ENCODE measurements at places on chromosomes 13 and 19. TPM values are rescaled to one million over a fixed set of nuclear protein-coding genes. Genes with fewer than 3 reads are reported as not detected.

GRCh38 chr19:41928221-41928683 is at the start of gene ERFL:
Gene ERFL, minus strand, starts transcription at chr19:41928449. Its CDS starts 15,530 bp downstream, at chr19:41912919.
- no peak for DNase-seq

- DNase-seq = no peak
Observed at GRCh38 chr13:81498969-81499368, 1158.0 kb upstream of the SPRY2 start.

DNA sequence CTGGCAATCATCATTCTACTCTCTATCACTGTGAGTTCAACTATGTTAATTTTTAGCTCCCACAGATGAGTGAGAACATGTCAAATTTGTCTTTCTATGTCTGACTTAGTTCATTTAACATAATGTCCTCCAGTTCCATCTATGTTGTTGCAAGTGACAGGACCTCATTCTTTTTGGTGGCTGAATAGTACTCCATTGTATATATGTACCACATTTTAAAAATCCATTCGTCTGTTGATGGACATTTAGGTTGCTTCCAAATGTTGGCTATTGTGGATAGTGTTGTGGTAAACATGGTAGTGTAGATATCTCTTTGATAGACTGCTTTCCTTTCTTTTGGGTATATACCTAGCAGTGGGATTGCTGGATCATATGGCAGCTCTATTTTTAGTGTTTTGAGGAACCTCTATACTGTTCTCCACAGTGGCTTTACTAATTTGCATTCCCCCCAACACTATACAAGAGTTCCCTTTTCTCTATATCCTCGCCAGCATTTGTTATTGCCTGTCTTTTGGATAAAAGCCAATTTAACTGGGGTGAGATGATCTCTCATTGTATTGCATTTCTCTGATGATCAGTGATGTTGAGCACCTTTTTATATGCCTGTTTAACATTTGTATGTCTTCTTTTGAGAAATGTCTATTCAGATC is 124.1 kb downstream of the PCCA start:
- no peak for DNase-seq

GRCh38 chr13:33347861-33348260 is 62.3 kb upstream of the STARD13 start:
- no peak for DNase-seq

- no peak for DNase-seq
Observed at GRCh38 chr13:51068501-51068900, 42.6 kb downstream of the C13orf42 start.

- no peak for DNase-seq
Observed at GRCh38 chr13:67792151-67792676, 562.1 kb upstream of the PCDH9 start.

GRCh38 chr13:41370736-41371135 is 59.7 kb downstream of the NAA16 start:
- no peak for DNase-seq

GRCh38 chr13:77048681-77049080 is 21.7 kb upstream of the FBXL3 start:
- no peak for DNase-seq

- DNase-seq = no peak
Observed at GRCh38 chr13:20814224-20814910, 40.6 kb upstream of the EEF1AKMT1 start.

DNA sequence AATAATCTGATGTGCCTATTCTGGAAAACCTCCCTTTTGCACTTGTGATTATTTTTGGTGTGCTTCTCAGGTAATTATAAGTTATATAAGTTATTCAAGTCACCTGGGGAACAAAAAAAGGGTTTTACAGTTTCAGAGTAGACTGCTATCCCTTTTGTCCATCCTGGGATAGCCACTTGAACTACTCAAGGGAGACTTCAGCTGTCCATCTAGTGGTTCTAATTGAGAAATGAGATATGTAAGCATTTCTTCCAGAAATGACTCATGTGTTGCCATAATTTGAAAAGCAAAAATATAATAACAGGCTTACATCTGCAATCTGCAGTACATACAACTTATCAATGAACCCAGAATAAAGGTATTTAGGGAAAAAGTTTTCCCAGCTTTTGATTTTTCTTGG is 20.4 kb downstream of the UBL3 start:
- no peak for DNase-seq

GRCh38 chr13:39110518-39111097 is 72.4 kb downstream of the NHLRC3 start:
- DNase-seq = no peak

GRCh38 chr19:15452111-15453047 is 2.6 kb upstream of the WIZ start:
- DNase-seq = peak; percentile 91

DNA sequence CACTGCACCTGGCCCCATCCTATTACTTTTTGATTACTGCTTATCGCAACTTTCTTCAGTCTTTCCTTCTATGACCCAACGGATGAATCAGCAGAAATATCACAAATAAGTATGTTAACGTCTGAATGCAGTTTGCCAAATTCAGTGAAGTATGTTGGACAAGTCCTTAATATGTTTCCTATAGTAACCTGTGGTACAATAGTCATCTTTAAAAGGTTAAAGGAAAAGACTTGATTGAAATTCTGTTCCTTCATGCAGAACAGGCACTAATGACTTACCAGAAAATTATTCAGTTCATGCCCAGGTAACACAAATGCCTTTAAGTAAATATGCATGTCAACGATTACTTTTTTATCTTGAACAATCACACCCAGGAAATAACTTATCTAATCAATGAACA is 242.6 kb downstream of the KCTD12 start:
- no peak for DNase-seq

DNA sequence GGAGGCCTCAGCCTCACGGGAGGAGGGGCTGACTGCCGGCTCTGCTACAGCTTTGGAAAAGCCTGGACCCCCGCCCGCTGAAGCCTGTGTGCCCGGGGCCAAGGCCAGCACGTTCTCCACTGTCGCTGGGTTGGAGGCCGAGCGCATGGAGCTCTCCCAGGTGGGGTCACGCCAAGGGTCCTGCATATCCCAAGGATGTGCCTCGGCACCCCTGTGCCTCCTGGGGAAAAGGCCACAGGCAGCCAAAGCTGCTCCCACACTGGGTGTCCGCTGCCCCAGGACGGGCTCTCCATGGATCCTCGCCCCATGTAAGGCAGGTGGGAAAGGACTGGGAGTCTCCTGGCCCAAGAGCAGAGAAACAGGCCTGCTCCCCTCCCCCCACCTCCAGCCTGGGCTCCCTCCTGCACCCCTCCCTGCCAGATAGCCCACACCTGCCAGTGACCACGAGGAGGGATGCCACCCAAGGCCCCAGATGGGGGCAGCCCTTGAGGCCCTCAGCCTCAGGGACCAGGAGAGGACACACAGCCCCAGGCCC is 64.0 kb downstream of the MLLT1 start:
- DNase-seq = no peak

GRCh38 chr19:2302319-2303210 is 5.4 kb downstream of the LINGO3 start:
- DNase-seq = peak; percentile 50

GRCh38 chr19:38290631-38291147 is 13.4 kb upstream of the C19orf33 start:
- DNase-seq = no peak

DNA sequence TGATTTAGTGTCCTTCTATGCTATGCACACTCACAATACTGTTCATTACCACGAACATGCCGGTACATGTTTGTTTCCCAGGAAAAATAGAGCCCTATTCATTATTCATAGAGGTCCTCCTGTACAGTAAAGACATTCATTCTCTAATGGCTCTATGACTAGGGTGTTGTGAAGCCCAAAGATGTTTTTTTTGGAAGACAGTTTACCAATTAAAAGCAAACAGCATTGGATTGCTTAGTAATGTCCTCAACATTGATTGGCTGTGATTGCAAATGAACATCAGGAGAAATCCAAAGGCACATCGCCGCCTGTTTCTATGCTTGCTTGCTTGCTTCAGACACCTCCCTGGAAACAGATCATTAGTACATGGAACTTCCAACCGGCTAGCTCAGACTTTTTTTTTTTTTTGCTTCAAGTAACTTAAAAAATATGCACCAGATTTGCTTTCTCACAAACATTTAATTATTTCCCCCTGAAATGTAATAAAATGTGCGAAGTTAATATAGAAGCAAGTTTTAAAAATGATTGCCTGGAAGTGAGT is 8.8 kb upstream of the GPC6 start:
- no peak for DNase-seq

DNA sequence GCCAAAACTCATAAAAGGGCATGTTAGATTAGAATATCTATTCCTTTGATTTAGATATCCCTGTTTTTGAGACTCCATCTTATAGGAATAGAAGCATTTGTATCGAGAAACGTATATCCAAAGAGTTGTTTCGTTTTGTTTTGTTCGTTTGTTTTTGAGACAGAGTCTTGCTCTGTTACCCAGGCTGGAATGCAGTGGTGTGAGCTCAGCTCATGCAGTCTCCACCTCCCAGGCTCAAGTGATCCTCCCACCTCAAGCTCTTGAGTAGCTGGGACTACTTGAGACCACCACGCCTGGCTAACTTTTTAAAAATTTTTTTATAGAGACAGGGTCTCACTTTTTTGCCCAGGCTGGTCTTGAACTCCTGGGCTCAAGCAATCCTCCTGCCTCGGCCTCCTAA is 26.6 kb upstream of the ZMYM5 start:
- no peak for DNase-seq

- DNase-seq = no peak
Observed at GRCh38 chr19:990119-990571, 6.0 kb downstream of the WDR18 start.

GRCh38 chr19:28718909-28719308 is 494.0 kb downstream of the UQCRFS1 start:
- DNase-seq = no peak

- DNase-seq = no peak
Observed at GRCh38 chr13:60355056-60355455, 42.0 kb upstream of the TDRD3 start.

DNA sequence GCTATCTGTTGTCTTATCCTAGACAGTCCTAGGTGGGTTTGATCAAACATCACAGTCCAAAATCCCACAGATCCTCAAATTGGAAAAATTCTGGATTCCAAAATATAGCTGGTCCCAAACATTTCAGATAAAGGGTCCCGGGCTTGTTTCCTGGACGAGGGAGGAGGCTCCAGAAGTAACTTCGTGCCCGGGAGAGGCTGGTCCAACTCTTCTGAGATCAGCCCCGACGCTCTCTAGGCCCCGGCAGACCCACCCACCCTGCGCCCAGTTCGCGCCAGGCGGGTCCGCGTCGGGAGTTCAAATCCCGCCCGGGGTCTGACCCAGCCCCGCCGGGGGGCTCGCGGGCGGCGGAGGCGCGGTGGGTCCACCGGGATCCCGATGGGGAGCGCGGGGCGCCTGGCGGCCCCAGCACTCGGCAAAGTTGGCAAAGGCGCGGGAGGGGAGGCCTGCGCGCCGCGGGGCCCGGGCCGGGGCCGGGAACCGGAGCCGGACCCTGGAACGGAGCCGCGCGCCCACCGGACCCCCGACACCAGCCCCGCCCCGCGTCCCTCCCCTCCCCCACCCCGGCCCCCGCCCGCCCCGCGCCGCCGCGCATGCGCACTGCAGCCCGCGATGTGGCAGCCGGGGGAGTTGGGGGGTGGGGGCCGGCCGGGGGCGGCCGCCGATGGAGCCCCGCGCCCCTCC is 513 bp downstream of the MIER2 start:
- DNase-seq = peak; percentile 52

- peak; percentile 27 for DNase-seq
Observed at GRCh38 chr13:109764470-109765291, 21.7 kb downstream of the IRS2 start.

DNA sequence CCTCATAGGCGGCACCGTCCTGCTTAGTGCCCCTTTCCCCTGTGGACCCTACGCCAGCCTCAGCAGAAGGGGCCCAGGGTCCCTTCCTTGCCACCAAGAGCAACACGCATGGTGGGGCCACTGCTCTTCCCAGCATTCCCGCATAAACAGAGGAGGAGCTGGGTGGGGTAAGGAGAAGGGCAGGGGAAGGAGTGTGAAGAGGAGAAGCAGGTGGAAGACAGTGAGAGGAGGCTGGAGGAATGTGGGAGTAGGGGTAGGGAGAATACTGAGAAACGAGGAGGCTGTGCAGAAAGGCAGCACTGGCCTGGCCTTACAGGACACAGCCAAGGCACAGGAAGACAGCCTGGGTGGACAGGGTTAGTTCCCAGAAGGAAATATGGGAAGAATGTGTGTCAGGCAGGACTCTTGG is 43.9 kb downstream of the ZNF331 start:
- no peak for DNase-seq

- no peak for DNase-seq
Observed at GRCh38 chr19:36962346-36962745, 46.2 kb downstream of the ZNF568 start.

- no peak for DNase-seq
Observed at GRCh38 chr13:88461272-88462009, 790.3 kb downstream of the SLITRK5 start.

DNA sequence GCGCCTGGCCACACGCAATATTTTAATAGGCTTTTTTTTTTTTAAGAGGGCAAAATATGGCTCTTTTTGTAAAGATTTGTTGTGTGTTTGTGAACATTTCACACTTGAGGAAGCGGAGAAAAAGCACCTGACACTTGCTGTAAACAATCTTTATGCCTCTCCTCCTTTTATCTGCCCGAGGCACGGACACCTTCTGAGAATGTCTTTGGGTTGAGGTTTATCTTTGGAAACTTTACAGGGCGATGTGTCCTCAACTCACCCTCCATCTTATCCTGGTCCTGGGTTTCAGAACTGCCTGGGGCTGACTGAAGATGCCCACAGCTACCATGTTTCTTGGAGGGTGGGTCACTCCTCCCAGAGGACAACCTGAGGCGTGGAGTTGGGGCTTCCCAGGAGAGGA is 44.0 kb downstream of the ZNF627 start:
- no peak for DNase-seq

DNA sequence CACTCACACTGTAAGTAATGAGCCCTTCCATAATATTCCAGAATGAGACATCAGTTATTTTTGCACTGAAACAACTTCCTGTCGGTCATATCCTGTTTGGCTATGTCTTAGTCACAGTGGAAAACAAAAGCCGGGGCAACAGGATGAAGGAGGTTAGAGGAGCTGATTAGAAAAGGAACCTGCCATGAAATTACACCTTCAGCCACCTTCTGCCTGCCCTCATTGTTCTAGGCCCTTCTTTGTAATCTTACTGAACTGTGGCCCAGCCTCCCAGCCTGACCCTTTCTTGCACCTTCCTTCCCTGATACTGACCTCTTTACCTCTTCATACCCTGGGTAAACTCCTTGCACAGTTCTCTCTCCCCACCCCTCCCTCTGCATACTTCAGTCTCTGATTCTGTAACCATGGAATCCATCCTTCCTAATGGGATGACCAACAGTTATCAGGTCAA is 67.3 kb downstream of the DOCK9 start:
- DNase-seq = no peak

Gene DIAPH3
- 2.6 TPM for total RNA-seq

Gene FGF21
- not detected for total RNA-seq

Gene CBY2
- total RNA-seq = not detected

Gene KLF5
- 0.34 TPM for total RNA-seq

Gene ZFP36
- total RNA-seq = 3.1 TPM

Gene TMC4
- not detected for total RNA-seq

Gene NEK5
- total RNA-seq = not detected

Gene ZNF737
- 63.8 TPM for total RNA-seq

Gene KIR3DL3
- total RNA-seq = not detected

Gene NUMBL
- total RNA-seq = 250 TPM

All from glutamatergic neuron (in vitro differentiated cells).